GM04503 (cell line): ENCODE measurements at places on chromosomes 7 and 10.

- DNase-seq, result no peak
Measured at GRCh38 chr7:45454771-45455170, 119.4 kb upstream of the ADCY1 start.

GRCh38 chr7:151058781-151059366 is 515 bp upstream of the SLC4A2 start:
- DNase-seq, result no peak

DNA sequence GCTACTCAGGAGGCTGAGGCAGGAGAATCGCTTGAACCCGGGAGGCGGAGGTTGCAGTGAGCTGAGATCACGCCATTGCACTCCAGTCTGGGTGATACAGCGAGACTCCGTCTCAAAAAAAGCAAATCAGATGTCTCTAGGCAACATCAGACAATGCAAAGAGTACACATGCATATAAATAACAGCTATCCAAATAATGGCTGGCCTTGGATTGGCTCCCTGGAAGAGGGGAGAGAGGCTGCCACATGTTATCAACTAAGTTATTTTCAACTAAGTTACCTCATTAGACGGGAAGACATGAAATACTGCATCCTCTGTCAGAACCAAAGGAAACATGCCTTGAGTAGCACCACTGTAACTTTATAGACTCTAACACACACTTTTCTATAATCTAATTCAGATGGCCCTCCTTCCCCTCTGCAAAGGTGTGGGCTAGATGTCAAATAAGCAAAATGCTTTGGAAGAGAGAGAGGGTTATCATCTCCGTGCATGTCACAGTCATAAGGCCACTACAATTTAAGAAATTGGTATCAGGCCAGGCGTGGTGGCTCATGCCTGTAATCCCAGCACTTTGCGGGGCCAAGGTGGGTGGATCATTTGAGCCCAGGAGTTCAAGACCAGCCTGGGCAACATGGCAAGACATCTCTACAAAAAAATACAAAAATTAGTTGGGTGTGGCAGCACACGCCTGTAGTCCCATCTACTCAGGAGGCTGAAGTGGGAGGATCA is 22.5 kb upstream of the SPOCK2 start:
- no peak for DNase-seq

DNA sequence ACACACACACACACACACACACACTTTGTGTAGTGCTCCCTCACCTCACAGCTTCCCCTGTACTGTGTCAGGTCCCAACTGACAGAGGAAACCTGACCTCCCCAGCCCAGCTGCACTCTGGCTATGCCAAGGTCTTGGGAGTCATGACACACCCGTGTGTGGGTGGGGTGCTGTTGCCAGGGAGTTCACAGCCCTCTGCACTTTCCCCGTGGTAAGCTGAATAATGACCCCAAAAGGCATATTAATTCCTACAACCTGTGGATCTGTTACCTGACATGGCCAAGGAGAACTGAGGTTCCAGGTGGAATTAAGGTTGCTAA is 8.9 kb upstream of the NANOS1 start:
- no peak for DNase-seq

DNA sequence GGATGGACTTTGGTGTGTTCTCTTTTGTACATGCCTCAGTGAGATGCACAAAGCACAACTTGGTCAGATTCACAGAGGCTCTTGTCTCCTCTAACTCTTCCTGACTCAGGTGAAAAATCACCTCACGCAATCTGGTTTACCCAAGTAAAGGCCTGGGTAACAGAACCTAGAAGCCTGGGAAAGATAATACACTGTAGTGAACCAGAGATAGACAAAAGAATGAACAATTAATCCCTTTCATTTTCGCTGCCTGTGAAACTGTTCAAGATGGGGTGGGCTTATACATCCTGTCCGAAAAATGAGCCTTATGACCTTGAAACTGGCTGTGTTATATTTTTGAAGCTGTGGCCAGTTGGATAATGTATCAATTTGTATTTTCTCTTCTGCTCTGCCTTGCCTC is 678.9 kb upstream of the TEX47 start:
- DNase-seq, result no peak

GRCh38 chr10:102632394-102633111 is 11.7 kb upstream of the TRIM8 start:
- no peak for DNase-seq

DNA sequence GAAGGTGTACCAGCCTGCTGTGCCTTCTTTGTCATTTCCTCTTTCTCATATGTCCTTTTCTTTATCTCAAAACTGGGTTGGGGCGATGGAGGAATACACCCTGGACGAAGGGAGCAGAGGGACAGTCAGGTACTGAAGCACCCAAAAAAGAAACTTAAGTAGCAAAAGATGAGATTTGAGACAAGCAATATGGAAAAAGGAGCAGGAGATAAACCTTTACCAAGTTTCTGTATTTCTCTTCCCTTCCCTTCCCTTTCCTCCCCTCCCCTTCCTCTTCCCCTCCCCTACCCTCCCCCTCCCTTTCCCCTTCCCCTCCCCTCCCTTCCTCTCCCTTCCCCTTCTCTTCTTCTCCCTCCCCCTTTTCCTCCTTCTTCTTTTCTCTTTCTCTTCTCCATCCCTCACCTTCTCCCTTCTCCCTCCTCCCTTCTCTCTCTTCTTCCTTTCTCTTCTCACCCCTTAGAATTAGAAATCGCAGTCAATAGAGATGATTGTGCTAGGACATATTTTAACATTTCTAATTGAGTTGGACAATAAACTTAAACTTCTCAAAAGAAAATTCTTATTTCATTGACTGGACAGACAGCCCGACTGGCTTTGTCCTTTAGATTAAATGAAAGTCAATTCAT is 114.7 kb upstream of the PLXDC2 start:
- no peak for DNase-seq

GRCh38 chr7:69871886-69872569 is 273.8 kb downstream of the AUTS2 start:
- no peak for DNase-seq

- DNase-seq, result no peak
Measured at GRCh38 chr10:72274730-72275350, 1.1 kb downstream of the DDIT4 start.

- DNase-seq, result no peak
Measured at GRCh38 chr10:23038172-23038571, 57.2 kb upstream of the MSRB2 start.

DNA sequence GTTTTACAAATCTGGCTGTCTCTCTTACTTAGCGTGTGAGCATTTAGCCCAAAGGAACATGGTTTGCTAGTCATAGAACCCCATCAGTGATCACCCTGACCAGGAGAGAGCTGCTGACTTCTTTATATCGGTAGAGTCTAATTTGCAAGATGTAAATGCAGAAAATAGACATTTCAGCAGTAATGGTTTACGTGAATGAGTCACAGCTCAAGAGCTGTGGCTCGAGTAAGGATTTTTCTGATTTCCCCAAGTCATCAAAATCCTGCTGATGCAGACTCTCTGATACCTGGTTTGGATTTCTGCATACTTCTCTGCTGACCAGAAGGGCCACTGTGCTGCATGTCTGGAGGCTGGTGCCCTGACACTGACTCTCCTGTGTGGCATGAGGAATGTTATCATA is 25.7 kb downstream of the NUB1 start:
- DNase-seq, result no peak

DNA sequence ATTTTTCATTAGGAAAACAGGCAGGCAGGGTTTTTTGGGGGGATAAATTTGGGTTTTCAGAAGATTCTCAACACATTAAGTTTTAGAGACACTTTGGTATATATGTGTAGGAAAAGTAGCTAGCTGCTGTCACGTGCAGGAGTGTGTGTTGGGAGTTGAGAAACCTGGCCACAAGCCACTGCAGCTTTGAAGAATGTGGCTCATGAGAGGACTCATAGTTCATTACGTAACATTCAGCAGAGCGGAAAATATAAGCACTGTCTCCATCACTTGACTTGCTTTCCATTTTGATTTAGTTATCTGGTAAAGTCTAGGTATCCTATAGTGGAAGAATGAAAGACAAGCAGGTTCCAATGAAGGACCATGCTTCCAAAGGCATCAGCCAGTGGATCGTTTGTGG is 31.2 kb downstream of the SMNDC1 start:
- DNase-seq, result peak; percentile 41

GRCh38 chr10:121369616-121370015 is 228.6 kb downstream of the FGFR2 start:
- DNase-seq, result no peak
